ENCODE measurements at places on chromosomes 2 and 18. TPM values are rescaled to one million over a fixed set of nuclear protein-coding genes. Genes with fewer than 3 reads are reported as not detected.

The PCARE gene
- total RNA-seq: not detected

DNA sequence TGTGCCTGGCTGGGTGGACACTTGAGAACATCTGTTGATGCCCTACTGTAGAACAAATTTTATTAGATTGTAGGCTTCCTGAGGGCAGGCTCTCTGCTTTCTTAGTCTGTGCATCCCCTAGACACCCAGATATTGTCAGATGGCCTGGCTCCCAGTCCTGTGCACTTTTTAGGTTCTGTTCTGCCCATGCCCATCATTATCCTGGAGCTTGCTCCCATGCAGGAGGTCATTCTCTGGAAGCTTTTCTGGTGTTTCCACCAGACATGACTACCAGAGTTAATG lies 213.3 kb downstream of the MYCN start:
- no peak for DNase-seq

- no peak for DNase-seq
These were observed 345.3 kb downstream of the ZNF516 start for GRCh38 chr18:76149734-76150133.

The AFF3 gene
- total RNA-seq: 0.19 TPM

- DNase-seq: peak; percentile 42
These were observed 85.1 kb upstream of the ACAA2 start for GRCh38 chr18:49898421-49898820.

The ZNF2 gene
- total RNA-seq: 4.2 TPM

The ERMN gene
- 0.61 TPM for total RNA-seq

- no peak for DNase-seq
These were observed 102.8 kb upstream of the CYP1B1 start for GRCh38 chr2:38178556-38179419.

The OR6B2 gene
- not detected for total RNA-seq

The DYTN gene
- not detected for total RNA-seq

DNA sequence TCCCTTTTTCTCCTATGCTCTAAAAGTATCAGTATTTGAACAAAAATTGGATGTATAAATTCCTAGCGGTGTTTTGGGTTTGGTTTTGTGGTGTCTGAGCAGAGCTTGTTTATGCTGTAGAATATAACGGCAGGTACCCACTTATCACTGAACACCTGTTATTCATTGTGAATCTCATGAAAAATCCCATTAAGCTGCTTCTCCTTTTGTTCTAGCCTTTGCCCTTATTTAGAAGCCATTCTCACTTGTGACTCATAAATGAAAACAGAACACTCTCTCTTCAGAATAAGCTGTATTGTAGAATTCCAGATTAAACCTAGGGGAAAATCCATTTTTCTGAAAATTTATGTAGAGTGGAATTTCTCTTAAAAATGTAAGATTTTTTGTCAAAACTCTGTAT lies 104.0 kb downstream of the PRPF40A start:
- DNase-seq: no peak

DNA sequence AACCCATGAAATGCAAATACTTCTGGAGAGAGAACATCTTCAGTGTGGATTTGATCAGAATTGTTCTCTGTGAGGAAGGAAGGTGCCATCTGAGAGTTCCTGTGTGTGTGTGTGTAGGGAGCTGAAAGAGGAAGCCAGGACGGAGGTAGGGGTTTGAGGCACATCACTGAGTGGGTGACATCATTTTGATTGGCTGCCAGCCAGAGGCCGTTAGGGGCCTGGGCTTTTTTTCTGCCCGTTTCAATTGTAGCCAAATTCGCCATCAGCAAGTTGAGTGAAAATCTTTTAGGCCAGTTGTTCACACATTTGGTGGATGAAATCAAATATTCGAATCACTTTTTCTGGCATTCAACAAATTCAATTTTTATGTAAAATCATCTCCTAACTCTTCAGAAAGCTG lies 48.9 kb downstream of the TSN start:
- DNase-seq: no peak

- no peak for DNase-seq
These were observed 560.9 kb downstream of the LRP1B start for GRCh38 chr2:141569941-141570340.

DNA sequence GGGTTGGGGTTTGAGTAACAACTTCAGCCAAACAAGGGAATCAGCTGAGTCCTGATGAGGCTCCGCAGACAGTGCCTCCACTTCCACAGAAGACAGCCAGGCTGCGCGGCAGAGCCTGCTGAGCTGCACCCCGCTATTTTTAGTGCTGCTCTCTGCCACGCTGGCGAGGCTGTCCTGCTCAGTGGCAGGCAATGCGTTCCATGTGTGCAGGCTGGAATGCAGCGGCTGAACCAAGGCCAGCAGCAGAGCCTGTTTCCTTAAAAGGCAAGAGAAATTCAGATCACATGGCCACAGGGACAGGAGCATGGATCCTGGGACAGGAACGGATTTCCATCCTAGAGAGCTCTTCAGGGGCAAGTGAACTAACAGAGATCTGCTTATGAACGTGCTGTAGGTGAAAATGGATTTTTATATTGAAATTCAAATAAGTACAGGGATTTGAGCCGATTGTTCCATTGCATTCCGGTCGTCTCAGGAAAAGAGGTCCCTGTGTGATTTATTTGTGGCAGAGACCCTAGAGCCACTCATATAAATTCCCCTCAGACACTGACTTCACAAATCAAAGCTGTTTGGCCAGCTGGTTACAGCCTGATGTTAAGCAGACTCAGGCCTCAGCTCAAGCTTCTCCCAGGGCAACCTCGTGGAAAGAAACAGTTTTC lies 98.7 kb downstream of the COL6A3 start:
- peak; percentile 4 for DNase-seq

- DNase-seq: no peak
These were observed 1329.7 kb upstream of the SLC39A10 start for GRCh38 chr2:194327196-194327888.

DNA sequence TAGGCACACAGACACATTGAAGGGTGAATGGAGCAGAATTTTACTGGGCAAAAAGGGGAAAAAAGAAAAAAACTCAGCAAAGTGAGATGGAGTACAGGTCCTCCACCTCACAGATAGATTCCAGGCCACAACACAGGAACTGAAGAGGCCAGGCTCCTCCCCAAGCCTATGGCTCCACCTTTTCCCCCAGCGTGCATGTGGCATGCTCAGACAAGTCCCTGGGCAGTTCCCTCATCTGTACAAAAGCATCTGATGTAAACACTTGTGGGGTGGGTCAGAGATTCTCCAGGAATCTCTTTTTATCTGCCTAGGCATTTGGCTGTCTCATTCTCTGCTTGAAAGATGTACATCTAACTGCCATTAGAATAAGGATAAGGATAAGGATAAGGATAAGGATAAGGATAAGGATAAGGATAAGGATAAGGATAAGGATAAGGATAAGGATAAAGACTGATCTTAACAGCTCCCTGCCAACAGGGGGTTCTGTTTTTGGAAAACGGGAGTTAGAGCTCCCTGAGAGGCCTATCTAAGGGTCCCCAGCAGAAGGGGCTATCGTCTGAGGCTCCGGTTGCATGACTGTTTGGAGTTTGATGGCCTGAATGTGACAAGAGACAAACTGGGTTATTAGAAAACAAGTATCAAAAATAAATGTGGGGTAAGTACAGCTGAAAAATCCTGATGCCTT lies 17.2 kb upstream of the ASXL3 start:
- DNase-seq: peak; percentile 38

- no peak for DNase-seq
These were observed 57.2 kb downstream of the RAD51AP2 start for GRCh38 chr2:17461087-17461475.

The AQP4 gene
- 0.27 TPM for total RNA-seq

The NDC80 gene
- 51.7 TPM for total RNA-seq

The LAMA1 gene
- total RNA-seq: 129 TPM

The TMEM247 gene
- total RNA-seq: not detected

The VPS4B gene
- 35.3 TPM for total RNA-seq

The NEB gene
- 17.6 TPM for total RNA-seq

DNA sequence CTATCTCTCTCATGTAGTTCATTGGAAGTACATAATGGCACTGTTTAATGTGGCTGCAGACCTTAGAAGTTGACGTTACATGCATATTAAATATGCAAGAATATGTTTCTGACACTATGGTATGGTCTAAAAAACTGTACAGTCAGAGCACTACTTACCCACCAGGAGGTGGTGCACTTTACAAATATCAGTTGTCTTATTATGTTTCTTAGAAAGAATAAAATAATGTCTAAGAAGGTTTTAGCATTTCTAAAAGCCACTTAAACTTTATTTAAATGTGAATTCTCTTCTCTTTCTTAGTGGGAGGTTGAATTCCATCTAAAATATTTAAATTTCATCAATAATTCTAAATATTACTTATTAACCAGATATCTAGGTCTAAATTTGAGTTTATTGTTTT lies 4.3 kb downstream of the TMEFF2 start:
- no peak for DNase-seq

GRCh38 chr2:160428405-160428763 lies 65.2 kb downstream of the RBMS1 start:
- no peak for DNase-seq

GRCh38 chr2:212902421-212902820 lies 249.0 kb downstream of the IKZF2 start:
- no peak for DNase-seq

The RBKS gene
- total RNA-seq: 7.1 TPM

The HMSD gene
- total RNA-seq: not detected

GRCh38 chr18:7164323-7165004 lies 46.9 kb upstream of the LAMA1 start:
- peak; percentile 50 for DNase-seq

- no peak for DNase-seq
These were observed 16.3 kb upstream of the MYO3B start for GRCh38 chr2:170161516-170162270.

- no peak for DNase-seq
These were observed 359.7 kb downstream of the MBD2 start for GRCh38 chr18:53864770-53865169.

- no peak for DNase-seq
These were observed 797.0 kb upstream of the CHAC2 start for GRCh38 chr2:52970642-52971041.

The RGPD4 gene
- total RNA-seq: not detected

The GCG gene
- total RNA-seq: not detected

DNA sequence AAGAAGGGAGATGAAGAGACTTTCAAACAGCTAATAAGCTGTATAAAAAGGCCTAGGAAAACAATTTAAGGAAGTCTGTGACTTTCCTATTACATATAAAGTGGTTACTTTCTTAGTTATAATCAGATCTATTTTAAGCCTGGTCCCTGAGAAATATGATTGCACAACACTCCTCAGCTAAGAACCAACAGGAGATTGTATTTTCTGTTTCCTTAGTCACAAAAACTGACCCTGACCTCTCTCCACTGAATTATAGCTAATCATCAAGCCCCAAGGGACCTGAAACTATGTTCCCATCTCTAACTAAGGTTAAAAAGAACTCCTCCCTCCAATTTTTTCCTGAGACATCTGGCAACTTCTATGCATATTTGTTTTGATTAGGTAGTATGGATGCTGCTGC lies 106.9 kb downstream of the ROCK1 start:
- no peak for DNase-seq

The VWC2L gene
- total RNA-seq: not detected

GRCh38 chr2:173989884-173990215 lies 24.7 kb upstream of the SP3 start:
- no peak for DNase-seq

GRCh38 chr2:141943918-141944317 lies 186.9 kb downstream of the LRP1B start:
- DNase-seq: no peak

- no peak for DNase-seq
These were observed 34.2 kb downstream of the TMEM131 start for GRCh38 chr2:97961534-97961933.

DNA sequence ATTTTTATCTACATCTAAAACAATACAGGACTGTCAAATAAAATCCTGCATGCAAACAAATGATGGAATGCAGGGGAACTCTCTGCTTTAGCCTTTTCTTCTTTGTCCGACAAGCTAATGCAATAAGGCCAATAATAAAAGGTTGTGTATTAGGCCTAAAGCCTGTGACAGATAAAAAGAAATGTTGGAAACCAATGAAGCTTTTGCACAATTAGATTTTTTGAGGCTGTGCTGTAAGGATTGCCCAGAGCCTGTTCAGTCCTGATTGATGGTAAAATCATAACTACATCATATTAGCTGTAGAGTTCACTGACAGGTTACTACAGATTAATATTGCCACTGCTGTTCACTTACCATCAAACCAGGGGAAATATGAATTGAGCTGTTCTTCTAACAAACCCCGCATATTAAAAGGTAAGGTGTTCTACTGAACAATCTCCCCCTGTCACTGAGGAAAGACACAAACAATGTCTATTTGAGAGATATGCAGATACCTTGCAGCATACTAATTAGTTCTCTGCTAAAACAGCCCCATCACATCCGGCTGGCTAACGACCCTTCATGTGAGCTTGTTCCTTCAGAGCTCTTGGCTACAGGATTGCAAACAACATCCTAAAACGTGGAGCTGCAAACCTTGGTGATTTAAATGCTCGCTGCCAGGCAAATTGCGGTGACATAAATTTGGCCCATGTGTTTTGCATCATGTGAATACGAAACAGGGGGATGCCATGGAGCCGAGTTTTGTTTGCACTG lies 305.4 kb downstream of the MTX2 start:
- DNase-seq: no peak

The MOCOS gene
- 5.5 TPM for total RNA-seq

DNA sequence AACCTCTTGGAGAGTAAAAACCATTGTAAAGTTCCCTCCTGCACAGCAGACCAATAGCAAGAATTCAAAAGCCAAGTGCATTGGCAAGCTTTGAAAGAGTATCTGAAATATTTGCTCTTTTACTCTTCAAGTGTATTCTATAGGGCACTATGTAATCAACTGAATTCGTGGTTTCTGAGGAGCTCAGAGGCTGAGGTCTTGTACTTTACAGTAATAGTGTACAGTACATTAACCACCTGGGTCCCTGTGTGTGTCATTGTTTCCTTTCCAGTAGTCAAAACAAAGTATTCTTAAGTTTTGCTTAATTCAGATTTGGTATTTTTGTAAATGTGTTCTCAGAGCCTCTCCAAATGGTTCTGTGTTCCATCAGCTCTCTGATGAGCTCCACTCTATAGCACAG lies 769.7 kb downstream of the LRRTM4 start:
- DNase-seq: no peak

The BCL2 gene
- 6.5 TPM for total RNA-seq

DNA sequence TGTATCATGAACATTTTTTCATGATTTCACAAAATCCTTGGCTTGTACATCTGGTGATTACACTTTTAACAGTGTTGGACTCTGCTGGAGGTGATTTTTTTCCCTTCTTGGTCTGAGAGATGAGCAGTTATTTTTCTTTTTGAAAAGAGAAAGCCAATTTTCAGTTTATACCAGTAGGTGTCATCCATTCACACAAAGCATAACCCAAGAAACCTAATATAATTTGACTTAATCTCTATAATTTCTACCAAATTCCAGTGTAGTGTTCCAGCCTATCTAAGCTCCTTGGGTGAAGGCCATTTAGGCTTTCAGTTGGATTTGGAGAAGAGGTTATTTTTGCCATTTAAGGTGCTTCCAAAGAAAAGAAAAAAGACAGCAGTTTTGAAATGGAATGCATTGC lies 7.7 kb upstream of the ICOS start:
- no peak for DNase-seq

The RAD51AP2 gene
- not detected for total RNA-seq

The RPRM gene
- not detected for total RNA-seq
